ENCODE measurements at places on chromosomes 11 and 22. TPM values are rescaled to one million over a fixed set of nuclear protein-coding genes. Genes with fewer than 3 reads are reported as not detected.

The PANX2 gene
- 1.8 TPM for polyA plus RNA-seq

The KRTAP5-11 gene
- 0.29 TPM for polyA plus RNA-seq

The PAMR1 gene
- 15.6 TPM for polyA plus RNA-seq

The TBX10 gene
- polyA plus RNA-seq = not detected

The RPUSD4 gene
- 38.6 TPM for polyA plus RNA-seq

The RFPL3 gene
- not detected for polyA plus RNA-seq

The ACTN3 gene
- 0.50 TPM for polyA plus RNA-seq

The HEPHL1 gene
- not detected for polyA plus RNA-seq

The CDCA5 gene
- polyA plus RNA-seq = 18.0 TPM

The PRR33 gene
- 0.14 TPM for polyA plus RNA-seq

The RNF141 gene
- 46.3 TPM for polyA plus RNA-seq

The PNPLA5 gene
- not detected for polyA plus RNA-seq

The KDM4D gene
- 1.9 TPM for polyA plus RNA-seq

The OR51B2 gene
- polyA plus RNA-seq = not detected

The ST14 gene
- 36.0 TPM for polyA plus RNA-seq

The CRYBA4 gene
- not detected for polyA plus RNA-seq

The MAJIN gene
- 0.53 TPM for polyA plus RNA-seq

The C11orf42 gene
- polyA plus RNA-seq = 1.1 TPM

The CATSPERZ gene
- polyA plus RNA-seq = 0.79 TPM

The SCUBE2 gene
- 9.5 TPM for polyA plus RNA-seq

The RAG2 gene
- 0.50 TPM for polyA plus RNA-seq

The CFL1 gene
- 738 TPM for polyA plus RNA-seq

The KDELR3 gene
- polyA plus RNA-seq = 15.0 TPM

The C11orf87 gene
- 0.23 TPM for polyA plus RNA-seq

The PLAAT5 gene
- polyA plus RNA-seq = 1.3 TPM

The TLCD5 gene
- 12.2 TPM for polyA plus RNA-seq

The CREBZF gene
- 126 TPM for polyA plus RNA-seq

The STK33 gene
- polyA plus RNA-seq = 30.6 TPM

The TRIM49 gene
- polyA plus RNA-seq = not detected

The ARFGAP2 gene
- 57.2 TPM for polyA plus RNA-seq

The PGR gene
- polyA plus RNA-seq = 0.07 TPM

The CTSW gene
- polyA plus RNA-seq = 1.4 TPM

The TSPAN32 gene
- 6.0 TPM for polyA plus RNA-seq

The BCR gene
- 58.2 TPM for polyA plus RNA-seq

The OR8G1 gene
- polyA plus RNA-seq = not detected

The CCDC116 gene
- 0.26 TPM for polyA plus RNA-seq

The MIAT gene
- polyA plus RNA-seq = 0.93 TPM

The C1QTNF4 gene
- 12.8 TPM for polyA plus RNA-seq

The MUC2 gene
- 0.17 TPM for polyA plus RNA-seq

The RIBC2 gene
- 7.5 TPM for polyA plus RNA-seq

The SPATA19 gene
- not detected for polyA plus RNA-seq

The APOA5 gene
- polyA plus RNA-seq = not detected

The RTN4RL2 gene
- 2.2 TPM for polyA plus RNA-seq

The GTF2H1 gene
- polyA plus RNA-seq = 48.9 TPM

The IGF2 gene
- polyA plus RNA-seq = 1,045 TPM

The SCUBE1 gene
- 9.1 TPM for polyA plus RNA-seq

The DMC1 gene
- polyA plus RNA-seq = 4.2 TPM

The CHRNA10 gene
- polyA plus RNA-seq = 0.77 TPM

The CECR2 gene
- 9.6 TPM for polyA plus RNA-seq

The JHY gene
- 12.4 TPM for polyA plus RNA-seq

Data from left renal pelvis (tissue), 4 donors.